Activated CD8-positive, alpha-beta T cell treated with anti-CD3 and anti-CD28 coated beads for 36 hours (primary cell): ENCODE measurements at places on chromosomes 13 and 19. TPM values are rescaled to one million over a fixed set of nuclear protein-coding genes. Genes with fewer than 3 reads are reported as not detected.

The PTPRS gene
- 2.6 TPM for total RNA-seq

The SCEL gene
- total RNA-seq: not detected

The PDE4C gene
- total RNA-seq: not detected

The MIR17HG gene
- 21.3 TPM for total RNA-seq

The MOB3A gene
- 185 TPM for total RNA-seq

The ZNF497 gene
- 1.6 TPM for total RNA-seq

The RFPL4A gene
- total RNA-seq: not detected

The ZNF793 gene
- 3.5 TPM for total RNA-seq

The GMIP gene
- 57.3 TPM for total RNA-seq

The ARL11 gene
- 0.29 TPM for total RNA-seq

The SHC2 gene
- 0.45 TPM for total RNA-seq

The SLC7A10 gene
- total RNA-seq: not detected

The CPT1C gene
- 1.0 TPM for total RNA-seq

The CYP4F11 gene
- not detected for total RNA-seq

The C13orf46 gene
- 1.9 TPM for total RNA-seq

The CGB2 gene
- not detected for total RNA-seq
